Left cardiac atrium (tissue), 4 donors: ENCODE measurements at places on chromosomes 4 and X.

DNA sequence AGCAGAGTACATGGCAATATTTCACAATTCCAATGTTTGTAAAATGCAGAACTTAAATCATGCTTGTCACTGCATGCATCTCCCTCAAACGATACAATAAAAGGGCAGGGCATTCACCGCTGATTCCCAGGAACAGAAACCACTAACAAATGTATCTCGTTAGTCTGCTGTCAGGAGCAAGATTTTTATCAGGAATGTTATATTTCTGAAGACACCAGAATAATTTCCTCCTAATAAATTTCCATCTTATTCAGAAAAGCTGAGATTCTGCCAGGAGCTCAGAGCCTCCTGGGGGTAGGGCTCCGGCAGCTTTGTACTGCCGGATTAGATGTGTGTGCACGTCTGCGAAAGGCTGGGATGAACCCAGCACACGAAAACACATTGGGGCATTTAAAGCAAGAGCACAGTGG lies 54.0 kb upstream of the LDB2 start:
- DNase-seq: no peak

- DNase-seq: no peak
Observed at GRCh38 chrX:13276991-13277390, 42.9 kb downstream of the ATXN3L start.

GRCh38 chr4:89290727-89291516 lies 16.7 kb downstream of the GPRIN3 start:
- DNase-seq: no peak

DNA sequence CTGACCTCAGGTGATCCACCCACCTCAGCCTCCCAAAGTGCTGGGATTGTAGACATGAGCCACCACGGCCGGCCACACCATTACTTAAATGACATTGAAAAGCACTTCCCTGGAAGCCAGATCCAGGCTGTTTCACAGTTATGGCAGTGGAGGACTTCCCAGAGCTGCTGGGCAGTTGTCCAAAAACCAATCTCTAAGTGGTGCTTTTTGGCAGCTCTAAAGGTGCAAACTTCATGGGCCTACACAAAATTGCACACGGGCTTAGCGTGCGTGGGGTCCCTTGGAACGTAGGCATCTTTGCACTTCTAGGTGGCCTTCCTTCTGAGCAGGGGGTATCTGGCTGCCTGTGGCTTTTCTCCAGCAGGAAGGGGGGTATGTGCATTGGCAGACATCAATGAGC lies 172.3 kb downstream of the SHOX start:
- no peak for DNase-seq

GRCh38 chrX:83469551-83469950 lies 38.5 kb upstream of the POU3F4 start:
- no peak for DNase-seq

DNA sequence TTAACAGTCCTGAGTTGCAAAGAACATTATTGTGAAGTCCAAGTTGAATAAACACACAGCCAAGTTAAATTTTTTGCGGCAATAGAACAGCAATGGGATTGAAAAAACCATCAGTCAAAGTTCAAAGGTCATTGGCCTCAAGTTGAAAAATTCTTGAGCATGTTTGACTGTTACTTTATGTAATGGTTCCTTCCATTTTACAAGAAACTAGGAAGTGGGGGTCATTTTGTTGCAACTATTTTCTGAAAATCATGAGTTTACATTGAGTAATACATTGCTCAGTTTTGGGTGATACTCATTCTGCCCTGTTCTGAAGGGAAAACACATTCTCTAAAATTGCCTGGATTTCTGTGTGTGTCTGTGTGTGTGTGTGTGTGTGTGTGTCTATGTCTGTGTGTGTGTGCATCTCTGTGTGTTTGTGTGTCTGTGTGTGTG lies 5.2 kb upstream of the IRF2 start:
- no peak for DNase-seq

DNA sequence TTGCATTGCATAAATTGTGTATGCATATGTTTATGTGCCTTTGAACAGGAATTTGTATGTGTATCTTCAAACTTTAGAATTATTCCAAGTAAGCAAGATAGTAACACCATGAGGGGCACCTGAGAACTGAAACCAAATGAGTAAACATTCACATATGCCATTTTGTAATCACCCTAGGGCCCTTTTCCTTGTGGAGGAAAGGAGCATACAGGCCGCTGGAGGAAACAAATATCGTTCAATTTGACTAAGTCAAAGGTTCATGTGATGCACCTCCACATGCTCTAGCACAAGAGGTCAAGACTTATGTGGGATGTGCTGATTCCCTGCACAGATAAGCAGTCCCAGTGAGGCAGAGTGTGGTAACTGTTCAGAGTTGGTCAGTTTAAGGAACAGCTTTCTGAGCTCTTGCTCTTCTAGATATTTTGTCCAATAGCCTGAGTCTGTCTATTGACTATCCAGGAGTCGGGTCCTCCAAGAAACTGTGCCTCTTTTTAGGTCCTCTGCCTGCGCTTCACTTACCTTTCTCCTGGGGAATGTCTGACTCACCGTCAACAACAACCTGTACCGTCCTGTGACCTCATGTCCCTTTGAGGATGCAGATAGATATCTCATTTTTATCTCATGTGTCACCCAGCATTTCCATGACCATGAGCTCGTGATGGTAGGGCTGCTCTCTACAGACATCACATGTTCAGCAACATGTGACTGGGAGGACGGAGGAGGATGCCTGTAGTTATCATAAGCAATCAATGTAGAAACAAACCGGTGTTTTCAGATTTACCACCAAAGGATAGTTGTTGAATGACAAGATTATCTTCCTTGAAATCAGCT lies 196.9 kb downstream of the NWD2 start:
- no peak for DNase-seq

GRCh38 chrX:131746491-131746968 lies 202.7 kb downstream of the OR13H1 start:
- peak; percentile 86 for DNase-seq

DNA sequence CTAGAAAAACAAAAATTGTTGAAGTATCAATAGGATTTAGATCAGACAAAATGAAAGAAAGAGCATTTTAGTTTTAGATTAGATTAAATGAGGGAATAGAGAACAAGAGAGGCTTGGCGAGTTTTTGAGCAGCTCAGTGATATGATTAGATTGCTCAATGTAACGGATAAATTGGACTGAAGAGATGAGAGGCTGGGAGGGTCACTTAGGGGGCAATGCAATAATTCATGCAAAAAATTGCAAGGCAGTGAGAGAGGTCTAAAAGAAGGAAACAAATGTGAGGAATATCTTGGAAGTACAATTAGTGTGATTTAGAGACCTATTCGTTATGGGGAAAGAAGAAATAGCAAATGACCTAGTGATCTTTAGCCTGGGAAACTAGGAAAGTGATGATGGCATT lies 50.3 kb upstream of the BMP3 start:
- no peak for DNase-seq

GRCh38 chr4:81214881-81215868 lies at the start of gene PRKG2:
TSS of gene PRKG2 (minus strand) at chr4:81215222. CDS start at chr4:81205047, 10,175 bp downstream.
- DNase-seq: peak; percentile 30

GRCh38 chr4:3291969-3292570 lies 751 bp upstream of the RGS12 start:
- DNase-seq: peak; percentile 75

DNA sequence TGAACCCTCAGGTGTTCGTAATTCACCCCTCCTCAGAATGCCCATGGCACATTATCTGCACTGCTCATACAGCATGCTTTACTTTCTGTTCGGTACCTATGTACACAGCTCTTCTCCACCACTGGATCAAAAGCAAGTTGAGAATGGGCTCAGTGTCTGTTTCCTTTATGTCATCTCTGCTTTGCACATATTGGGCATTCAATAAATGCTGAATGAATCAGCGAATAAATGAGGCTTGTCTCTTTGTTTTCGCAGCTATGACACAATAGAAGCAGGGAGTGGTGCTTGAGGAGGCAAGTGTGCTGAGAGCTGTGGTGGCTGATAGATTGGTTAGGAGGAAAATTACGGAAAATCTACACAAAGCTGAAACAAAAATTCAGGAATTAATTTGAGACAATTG lies 109.1 kb upstream of the VMA21 start:
- DNase-seq: no peak

DNA sequence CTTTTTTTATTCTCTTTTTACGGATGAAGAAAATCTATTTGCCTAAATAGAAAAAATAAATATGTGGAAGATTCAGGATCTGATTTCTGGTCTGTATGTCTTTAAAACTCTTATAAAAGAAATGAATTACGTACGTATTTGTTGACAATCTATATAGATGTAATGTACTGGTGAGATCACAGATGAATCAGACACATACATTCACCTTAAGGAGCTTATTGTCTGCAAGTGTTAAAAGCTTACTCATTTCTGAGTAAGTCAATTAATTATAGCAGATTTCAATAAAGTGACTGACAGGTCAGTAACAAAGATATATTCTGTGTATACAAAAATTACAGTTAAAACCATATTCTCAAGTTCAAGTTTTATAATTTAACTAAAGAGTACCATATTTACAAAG lies 66.6 kb upstream of the NAF1 start:
- no peak for DNase-seq
